ENCODE measurements at places on chromosomes 5 and 9. TPM values are rescaled to one million over a fixed set of nuclear protein-coding genes. Genes with fewer than 3 reads are reported as not detected.

TAF11L14 gene
- not detected for polyA plus RNA-seq

SYK gene
- polyA plus RNA-seq, result 0.53 TPM

ATP10B gene
- polyA plus RNA-seq, result 0.04 TPM

NOXA1 gene
- polyA plus RNA-seq, result 4.1 TPM

PRUNE2 gene
- 0.71 TPM for polyA plus RNA-seq

ANKRD34B gene
- not detected for polyA plus RNA-seq

PSD2 gene
- polyA plus RNA-seq, result 0.04 TPM

PCDHB15 gene
- 2.8 TPM for polyA plus RNA-seq

MAP1B gene
- 29.6 TPM for polyA plus RNA-seq

SLC25A2 gene
- polyA plus RNA-seq, result not detected

PCDHGA10 gene
- polyA plus RNA-seq, result 3.1 TPM

GRIN3A gene
- polyA plus RNA-seq, result 0.19 TPM

ZNF879 gene
- 2.8 TPM for polyA plus RNA-seq

PHF24 gene
- 0.06 TPM for polyA plus RNA-seq

BHMT2 gene
- polyA plus RNA-seq, result 1.5 TPM

MUSK gene
- polyA plus RNA-seq, result 0.24 TPM

FOXD4L4 gene
- polyA plus RNA-seq, result 0.04 TPM

ARHGEF39 gene
- 0.12 TPM for polyA plus RNA-seq

SPOCK1 gene
- 7.8 TPM for polyA plus RNA-seq

PCDHB11 gene
- polyA plus RNA-seq, result 0.28 TPM

SGCD gene
- polyA plus RNA-seq, result 17.4 TPM

NR5A1 gene
- 0.14 TPM for polyA plus RNA-seq

ARHGEF37 gene
- polyA plus RNA-seq, result 8.1 TPM

TLX3 gene
- not detected for polyA plus RNA-seq

PRLR gene
- polyA plus RNA-seq, result 0.08 TPM

OBP2B gene
- polyA plus RNA-seq, result 0.38 TPM

DMRT3 gene
- polyA plus RNA-seq, result not detected

FAM120A gene
- polyA plus RNA-seq, result 118 TPM

PCDHA2 gene
- not detected for polyA plus RNA-seq

IQGAP2 gene
- 1.7 TPM for polyA plus RNA-seq

GARNL3 gene
- 7.1 TPM for polyA plus RNA-seq

CCDC69 gene
- 245 TPM for polyA plus RNA-seq

HTR1A gene
- not detected for polyA plus RNA-seq

PCDHGA6 gene
- polyA plus RNA-seq, result 6.7 TPM

FOXD4L6 gene
- polyA plus RNA-seq, result not detected

All from heart left ventricle (tissue), 16 donors.